ENCODE measurements at places on chromosomes 3 and 15.

DNA sequence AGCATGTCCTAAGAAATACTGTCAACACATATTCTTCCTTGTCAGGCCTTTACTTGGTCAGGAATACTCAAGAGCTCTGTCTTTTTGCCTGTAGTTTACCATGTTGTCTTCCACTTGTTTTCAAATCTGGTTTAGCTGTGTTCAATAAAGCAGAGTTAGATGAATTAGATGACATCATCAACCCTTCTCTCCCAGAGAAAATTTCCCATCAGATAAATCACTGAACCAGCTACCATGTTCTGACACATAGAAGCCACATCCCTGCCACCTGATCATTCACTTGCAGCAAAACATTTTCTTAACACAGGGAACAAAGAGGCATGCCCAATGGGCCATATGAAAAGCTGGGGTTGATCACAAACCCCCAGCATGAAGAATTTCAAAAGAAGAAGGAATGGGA lies 42.1 kb downstream of the TERC start:
- no peak for DNase-seq

DNA sequence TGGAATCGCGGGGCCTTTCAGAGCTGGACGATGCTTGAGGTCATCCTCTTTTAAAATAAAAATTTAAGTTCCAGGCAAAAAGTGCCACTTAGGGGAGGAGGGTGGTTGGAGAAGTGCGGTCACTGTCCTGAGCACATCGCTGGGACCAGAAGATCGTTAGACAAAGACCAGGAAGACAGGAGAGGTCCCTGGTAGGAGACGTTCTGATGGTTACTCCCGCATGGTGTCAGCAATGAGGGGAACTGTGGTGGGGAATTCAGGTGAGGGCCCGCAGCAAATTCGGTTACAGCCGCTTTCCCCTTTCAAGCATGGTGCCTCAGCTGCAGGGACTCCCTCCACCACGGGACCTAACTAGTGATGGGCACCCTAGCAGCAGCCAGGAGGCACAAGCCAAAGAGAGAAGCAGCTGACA lies 1.0 kb upstream of the ISY1 start:
- DNase-seq = no peak

- DNase-seq = no peak
These were observed 66.6 kb downstream of the C3orf20 start for GRCh38 chr3:14741510-14741909.

- DNase-seq = peak; percentile 63
These were observed 6.4 kb upstream of the C15orf39 start for GRCh38 chr15:75195122-75195765.

GRCh38 chr3:58082047-58082446 lies 73.8 kb downstream of the FLNB start:
- no peak for DNase-seq

- no peak for DNase-seq
These were observed 34.8 kb downstream of the MINDY4B start for GRCh38 chr3:150870406-150870805.

- peak; percentile 30 for DNase-seq
These were observed 63.4 kb upstream of the CPB1 start for GRCh38 chr3:148763986-148764935.

DNA sequence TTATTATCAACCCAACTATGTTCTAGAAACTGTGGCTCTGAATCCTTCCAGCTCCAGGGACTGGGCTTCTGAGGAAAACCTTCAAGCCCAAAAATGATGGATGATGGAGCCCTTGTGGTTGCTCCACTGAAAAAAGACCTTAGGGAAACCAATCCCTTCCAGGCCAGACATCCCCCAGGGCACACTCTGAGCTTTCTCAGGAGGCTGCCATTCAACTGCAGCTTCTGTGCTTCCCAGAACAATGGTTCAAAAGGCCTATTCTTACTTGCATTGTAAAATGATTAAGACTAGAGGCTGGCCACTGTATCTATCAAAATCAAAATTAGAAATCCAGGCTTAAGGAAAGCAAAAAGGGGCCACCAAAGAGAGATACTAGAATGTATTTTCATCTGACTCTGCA lies 27.3 kb downstream of the EID1 start:
- no peak for DNase-seq

GRCh38 chr15:53522991-53523390 lies 236.5 kb downstream of the WDR72 start:
- peak; percentile 58 for DNase-seq

- DNase-seq = no peak
These were observed 191.5 kb downstream of the CHST2 start for GRCh38 chr3:143311096-143311495.

- DNase-seq = no peak
These were observed 2.5 kb downstream of the TMEM212 start for GRCh38 chr3:171845481-171846284.

GRCh38 chr15:41640985-41641384 lies 19.2 kb upstream of the MGA start:
- DNase-seq = no peak

GRCh38 chr15:76337059-76337695 lies 604 bp downstream of the ISL2 start:
- DNase-seq = no peak

Measured in SHP77 treated with DMSO at 0.1 percent for 48 hours (cell line).